ENCODE measurements at places on chromosomes 3 and 15.

DNA sequence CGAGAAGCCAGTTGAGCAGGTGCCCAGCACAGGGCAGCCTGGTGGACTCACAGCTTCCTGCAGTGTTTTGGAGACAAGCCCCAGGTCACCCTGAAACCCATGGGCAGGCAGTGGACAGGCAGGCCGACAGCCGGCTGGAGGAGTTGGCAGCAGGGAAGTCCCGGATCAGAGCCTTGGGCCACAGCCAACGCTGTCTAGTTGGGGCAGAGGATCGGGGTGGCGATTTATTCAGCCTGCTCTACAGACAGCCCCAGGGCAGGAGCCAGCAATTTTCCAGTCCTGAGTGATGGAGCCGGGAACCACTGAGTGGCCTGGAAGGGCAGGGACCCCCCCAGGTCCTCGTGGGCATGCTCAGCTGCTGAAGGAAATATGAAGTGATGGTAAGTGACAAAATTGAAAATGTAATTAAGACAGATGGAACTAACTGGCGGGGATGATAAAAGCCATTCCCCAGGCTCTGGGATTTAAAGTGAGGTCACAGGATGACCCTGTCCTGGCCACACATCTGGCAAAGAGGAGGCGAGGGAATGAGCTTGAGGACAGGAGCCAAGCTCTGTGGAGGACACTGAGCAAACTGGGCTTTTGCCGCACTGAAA, 34.4 kb upstream of the TBC1D21 start:
- no peak for DNase-seq

- DNase-seq, result no peak
These were observed 110.8 kb downstream of the GREM1 start for GRCh38 chr15:32828507-32829186.

DNA sequence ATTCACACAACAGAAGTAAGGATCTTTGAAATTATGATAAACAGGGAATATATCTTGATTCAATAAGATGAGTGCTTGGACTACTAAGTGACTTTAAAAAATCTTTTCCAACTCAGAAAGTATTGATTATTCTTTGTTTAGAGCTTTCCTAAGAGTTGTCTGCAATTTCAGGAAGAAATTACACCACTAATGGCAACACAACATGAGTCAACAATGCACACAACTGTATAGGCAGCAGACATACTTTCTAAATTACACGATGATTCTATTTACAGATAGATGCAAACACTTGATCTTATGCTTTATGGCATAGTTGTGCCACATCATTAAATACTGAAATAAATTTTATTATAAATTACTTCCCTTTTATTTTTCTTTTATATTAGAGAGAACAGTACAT, 4.4 kb downstream of the NAA50 start:
- DNase-seq, result no peak

DNA sequence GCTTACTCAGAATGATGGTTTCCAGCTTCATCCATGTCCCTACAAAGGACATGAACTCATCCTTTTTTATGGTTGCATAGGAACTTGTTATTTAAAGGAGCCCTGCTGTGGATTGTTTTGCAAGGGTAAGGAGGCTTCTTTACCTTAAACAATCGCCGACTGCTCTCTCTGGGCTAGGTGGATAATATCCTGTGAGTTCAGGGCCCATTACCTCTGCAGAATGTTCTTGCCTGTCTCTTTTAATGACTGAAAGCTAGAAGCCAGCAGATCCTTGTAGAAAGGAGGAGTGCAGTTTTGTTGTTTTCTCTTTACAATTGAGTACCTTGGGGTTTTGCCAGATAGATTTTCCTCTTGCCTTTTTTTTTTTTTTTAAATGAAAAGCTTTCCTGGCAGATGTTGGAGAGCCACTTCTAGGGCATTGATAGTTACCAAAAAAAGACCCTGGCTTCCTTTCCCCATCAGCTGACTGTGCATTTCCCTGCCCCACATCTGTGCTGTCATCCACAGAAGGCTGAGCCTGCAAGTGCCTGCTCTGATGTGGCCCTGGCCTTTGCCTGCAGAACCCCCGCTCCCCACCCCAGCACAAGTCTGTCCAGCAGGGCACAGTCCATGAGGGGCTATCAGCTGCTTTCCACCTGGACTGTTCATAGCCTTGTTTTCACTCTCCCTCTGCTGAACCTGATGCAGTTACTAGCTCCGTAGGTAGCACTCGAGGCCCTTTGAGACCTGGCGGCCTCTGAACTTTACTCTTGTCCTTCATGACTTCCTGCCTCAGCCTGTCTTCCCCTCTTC, 113.1 kb downstream of the CHCHD6 start:
- DNase-seq, result peak; percentile 90

GRCh38 chr3:155024006-155024638, 56.0 kb upstream of the MME start:
- no peak for DNase-seq

DNA sequence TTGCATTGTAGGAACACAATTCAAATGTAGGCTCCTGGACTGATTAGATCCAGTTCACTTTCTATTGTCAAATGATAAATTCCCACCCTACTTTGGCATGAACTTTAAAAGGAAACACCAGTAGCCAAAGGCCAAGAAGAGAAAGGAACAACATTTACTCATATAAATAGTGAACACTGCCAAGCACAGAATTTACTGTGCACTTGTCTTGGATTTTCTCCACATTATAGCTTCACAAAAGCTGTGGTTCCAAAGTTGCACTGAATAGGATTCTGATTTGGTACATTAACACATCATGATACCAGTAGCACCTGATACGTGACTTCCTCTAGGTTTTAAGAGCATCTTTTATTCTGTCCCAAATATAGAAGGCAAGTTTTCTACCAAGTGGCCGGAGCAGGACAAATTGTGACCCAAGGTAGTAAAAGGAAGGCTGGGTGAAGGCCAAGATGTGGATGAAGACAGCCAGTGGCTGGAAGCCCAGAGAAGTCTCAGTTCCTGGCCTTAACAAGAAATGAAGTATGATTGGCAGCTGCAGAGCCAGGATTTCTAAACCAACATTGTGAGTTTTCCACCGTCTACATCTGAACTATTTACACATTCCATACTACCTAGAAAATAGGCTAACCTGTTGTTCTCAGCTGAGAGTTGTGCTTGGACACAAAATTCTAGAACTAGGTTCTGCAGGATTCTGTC, 206.7 kb downstream of the THRB start:
- DNase-seq, result no peak

- DNase-seq, result no peak
These were observed 315.4 kb upstream of the LRRC3B start for GRCh38 chr3:26307192-26307591.

DNA sequence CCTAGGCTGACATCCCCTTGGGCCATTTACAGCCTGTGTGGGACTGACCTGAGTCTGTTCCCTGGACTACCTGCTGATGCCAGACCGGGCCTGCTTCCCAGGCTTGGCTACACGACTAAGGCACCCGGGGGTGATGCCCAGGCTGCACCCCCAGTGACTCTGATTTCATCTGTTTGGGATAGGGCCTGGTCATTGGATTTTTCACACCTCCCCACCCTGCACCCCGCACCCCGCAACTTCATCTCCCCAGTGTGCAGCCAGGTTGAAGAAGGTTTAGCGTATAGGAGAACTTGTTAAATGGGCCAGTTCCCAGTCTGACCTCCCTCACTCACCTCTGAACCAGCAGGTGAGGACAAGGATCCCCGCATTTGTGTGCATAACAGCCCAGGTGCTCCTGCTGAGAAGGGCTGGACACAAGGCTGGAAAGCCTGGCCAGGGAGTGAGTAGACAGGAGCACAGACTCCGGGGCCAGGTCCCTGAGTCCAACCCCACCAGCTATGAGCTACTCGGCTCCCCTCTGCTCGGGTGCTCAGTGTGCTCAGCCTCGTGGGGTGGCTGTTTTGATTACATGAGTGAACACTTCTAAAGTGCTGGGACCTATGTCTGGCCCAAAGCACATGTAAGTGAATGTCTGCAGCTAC, 18.5 kb downstream of the SLC6A20 start:
- no peak for DNase-seq

GRCh38 chr15:30929982-30930381, 26.3 kb downstream of the FAN1 start:
- no peak for DNase-seq

- no peak for DNase-seq
These were observed 235.2 kb upstream of the TRIM42 start for GRCh38 chr3:140442621-140443020.

DNA sequence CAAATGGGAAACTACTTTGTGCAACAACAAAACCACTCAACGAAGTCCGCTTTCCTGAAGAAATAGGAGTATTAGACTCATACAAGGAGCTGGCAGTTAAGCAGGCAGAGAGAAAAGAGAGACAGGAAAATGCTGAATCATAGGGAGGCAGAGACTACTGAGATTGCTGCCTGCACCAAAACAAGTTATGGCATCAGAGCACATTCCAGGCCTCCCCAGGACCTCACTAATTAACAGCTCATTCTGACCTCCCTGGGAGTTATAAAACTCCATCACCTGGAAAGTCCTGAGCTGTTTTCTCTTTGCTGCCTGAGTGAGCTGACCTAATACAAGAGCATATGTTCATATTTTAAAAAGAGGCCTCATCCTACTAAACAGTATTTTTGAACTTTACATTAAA, 741.0 kb downstream of the MCTP2 start:
- no peak for DNase-seq
